Heart right ventricle (tissue), 16 donors: ENCODE measurements at places on chromosomes 7 and 10.

DNA sequence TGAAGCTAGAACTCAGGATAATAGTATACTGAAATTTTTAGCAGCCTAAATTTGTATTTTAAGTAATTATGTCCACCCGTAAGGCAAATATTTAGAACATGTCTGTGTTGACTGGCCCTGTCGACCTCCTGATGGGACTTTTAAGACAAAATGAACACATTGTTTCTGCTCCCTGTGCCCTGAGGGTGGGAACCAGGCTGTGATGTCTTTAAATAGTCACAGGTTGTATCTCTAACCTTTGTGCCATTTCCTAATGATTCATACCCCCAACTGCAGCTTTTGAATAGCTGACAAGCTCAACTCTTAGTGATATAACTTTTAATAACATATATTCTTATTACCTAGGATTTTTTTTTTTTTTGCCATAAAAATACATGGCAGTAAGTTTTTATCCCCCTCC lies 494.9 kb upstream of the AKR1E2 start:
- no peak for DNase-seq

- no peak for DNase-seq
Observed at GRCh38 chr7:17094963-17095574, 203.4 kb upstream of the AHR start.

- DNase-seq = no peak
Observed at GRCh38 chr7:31014826-31015225, 37.3 kb upstream of the ADCYAP1R1 start.

DNA sequence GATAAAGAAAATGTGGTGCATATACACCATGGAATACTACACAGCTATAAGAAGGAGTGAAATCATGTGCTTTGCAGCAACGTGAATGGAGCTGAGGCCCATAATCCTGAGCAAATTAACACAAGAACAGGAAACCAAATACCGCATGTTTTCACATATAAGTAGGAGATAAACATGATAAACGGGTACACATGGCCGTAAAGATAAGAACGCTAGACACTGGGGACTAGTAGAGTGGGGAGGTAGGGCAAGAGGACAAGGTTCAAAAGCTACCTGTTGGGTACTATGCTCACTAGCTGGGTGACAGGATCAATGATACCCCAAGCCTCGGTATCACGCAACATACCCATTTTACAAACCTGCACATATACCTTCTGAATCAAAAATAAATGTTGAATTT lies 113.7 kb downstream of the CSTF2T start:
- DNase-seq = no peak

DNA sequence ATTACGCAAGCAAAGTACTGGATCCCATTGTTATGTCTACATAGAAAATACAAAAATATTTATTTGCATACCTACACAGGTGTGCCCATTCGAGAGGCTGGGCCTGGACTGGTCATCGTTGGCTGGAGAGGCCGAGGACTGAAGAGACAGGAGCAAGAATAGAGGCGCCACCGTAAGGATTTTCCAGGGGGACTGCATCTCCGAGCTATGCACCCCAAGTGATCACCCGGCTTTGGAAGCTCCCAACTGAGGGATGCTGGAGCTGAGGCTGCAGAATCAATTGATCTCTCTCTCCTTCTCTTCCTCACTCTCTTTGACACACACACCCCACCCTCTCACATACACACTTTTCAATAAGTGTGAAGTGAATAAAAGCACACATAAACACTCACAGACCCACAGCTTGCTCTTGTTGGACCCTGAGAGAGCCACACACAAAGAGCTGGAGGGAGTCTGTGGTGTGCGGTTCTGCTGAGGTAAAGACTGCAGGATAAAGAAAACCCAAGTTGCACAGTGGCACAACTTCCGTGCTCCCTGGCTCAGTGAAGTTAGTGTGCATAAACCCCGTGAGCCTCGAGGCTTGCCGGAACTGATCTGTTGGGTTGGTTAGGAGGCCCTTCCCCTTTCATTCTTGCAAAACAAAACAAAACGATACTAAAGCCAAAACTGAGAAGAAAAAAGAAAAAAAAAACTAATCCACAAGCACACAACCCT lies at the start of gene AOAH:
TSS of gene AOAH (minus strand) at position 544 of the 714 bp plus-strand sequence. CDS start at position 198, 346 bp downstream.
- peak; percentile 54 for DNase-seq

- DNase-seq = no peak
Observed at GRCh38 chr10:62652564-62652963, 152.0 kb upstream of the ADO start.

GRCh38 chr7:27083646-27084045 lies 12.2 kb downstream of the HOXA1 start:
- DNase-seq = no peak

GRCh38 chr7:468681-469562 lies 50.7 kb downstream of the PDGFA start:
- no peak for DNase-seq

GRCh38 chr7:36806891-36807290 lies 82.6 kb upstream of the AOAH start:
- no peak for DNase-seq

DNA sequence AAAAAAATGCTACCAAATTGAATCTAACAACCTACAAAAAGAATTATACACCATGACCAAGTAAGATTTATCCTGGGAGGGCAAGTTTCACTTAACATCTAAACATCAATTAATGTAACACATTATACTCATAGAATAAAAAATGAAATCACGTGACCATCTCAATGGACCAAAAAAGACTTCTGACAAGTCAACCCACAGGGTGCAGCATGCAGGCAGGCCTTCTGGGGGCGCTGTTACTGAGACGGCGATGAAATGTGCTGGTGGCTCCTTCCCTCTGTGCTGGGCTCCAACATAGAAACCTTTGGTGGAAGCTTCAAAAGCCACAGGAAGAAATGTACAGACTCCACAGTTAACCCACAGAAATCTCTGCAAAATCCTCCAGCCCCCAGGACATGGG lies 103.1 kb downstream of the INHBA start:
- DNase-seq = no peak

GRCh38 chr10:79269969-79270368 lies 77.3 kb upstream of the PPIF start:
- no peak for DNase-seq

DNA sequence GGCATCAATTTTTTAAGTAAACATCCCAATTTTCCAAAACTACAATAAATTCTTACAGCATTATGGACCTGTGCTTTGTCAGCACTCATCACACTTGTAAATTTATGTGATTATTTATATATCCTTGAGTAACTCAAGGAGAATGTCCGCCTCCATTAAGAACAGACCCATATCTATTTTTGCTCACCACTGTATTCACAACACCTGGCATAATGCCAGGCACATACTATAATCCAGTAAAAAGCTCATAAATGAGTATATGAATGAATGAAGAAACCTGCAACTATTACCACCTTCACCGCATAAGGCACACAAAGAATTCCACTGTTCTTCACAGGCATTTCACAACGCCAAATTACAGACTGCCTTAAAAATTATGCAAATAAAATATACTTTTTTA lies 46.9 kb downstream of the MINDY3 start:
- DNase-seq = no peak

DNA sequence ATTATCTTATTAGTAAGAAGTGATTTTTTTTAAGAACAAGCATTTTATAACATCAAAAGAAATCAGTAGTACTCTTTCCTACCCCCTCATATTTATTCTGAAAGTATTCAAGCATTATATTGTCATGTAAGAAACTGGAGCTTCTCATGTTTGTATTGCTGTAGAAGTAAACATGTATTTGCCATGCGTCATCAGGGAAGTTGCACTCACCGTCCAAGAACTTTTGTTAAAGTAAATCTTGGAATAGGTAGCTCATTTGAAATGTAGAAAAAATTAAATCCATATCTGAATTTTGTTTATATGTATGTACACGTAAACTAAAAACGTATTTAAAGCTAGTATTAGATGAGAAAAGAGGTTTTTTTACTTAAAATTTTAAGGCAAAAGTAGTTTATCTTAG lies 96.8 kb downstream of the PTEN start:
- no peak for DNase-seq

DNA sequence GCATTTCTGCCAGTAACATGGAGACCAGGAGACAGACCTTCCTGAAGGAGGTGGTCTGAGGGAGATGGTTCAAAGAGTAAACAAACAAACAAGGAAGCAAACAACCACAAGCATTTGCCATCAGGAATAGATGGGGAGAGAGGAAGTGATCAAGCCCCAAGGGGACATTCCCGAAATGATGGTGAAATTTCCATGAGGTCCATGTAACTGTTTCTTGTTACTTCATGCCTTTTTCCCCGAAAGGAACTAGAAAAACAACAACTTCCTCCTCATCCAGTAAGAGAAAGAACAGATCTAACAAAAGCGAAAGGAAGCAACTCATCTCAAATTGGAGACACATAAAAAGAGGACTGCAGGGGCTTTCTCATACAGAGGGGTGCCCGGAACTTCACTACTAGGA lies 152.5 kb upstream of the ZNF32 start:
- DNase-seq = no peak

GRCh38 chr10:43857206-43857930 lies 208.7 kb upstream of the ZNF32 start:
- no peak for DNase-seq

DNA sequence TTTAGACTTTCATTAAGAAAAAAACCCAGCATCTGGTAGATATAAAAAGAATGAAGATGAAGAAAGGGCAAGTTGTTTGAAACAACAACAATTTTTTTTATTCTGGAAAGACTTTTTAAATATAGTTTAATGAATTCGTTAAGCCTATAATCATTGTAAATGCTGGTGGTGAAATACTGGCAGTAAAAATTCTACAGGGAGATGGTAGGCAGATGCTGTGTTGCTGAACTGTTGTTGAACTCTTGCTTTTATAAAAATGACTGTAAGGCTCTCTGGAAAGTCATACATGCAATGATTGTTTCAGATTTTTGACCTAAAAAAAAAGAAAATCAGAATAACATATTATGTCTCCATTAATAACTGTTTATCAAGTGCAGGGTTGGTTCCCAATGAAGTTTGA lies 39.0 kb downstream of the SCIN start:
- DNase-seq = no peak

DNA sequence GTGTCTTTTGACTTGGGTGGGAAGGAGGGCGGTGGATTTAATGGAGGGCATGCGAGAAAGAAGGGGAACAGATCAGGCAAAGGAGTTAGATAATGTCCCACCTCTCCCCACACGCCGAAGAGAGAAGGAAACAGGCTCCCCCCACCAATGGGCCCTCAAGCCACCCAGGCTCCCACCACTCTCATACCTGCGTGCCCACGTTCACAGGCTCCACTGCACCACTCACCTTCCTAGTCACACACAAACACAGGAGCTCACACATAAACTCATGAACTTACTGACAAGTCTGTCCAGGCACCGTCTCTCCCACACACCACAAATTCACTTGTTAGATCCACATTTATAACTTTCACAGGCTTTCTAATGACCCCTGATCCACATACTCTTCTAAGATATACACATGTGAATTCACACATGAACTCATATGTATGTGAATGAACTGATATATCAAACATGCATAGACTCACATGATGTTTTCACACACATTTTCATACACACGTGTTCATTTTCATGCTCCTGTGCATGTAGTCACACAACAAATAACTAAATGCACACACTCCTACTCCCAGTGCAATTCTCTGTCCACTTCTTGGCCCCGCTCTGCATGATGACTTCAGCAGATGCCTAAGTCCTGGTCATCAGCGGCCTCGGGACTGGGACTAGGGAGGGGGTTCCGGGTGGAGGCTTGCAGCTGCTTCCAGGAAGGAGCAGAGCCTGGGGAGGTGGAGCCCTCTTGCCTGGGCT lies 1.5 kb downstream of the LZTS2 start:
- peak; percentile 95 for DNase-seq

DNA sequence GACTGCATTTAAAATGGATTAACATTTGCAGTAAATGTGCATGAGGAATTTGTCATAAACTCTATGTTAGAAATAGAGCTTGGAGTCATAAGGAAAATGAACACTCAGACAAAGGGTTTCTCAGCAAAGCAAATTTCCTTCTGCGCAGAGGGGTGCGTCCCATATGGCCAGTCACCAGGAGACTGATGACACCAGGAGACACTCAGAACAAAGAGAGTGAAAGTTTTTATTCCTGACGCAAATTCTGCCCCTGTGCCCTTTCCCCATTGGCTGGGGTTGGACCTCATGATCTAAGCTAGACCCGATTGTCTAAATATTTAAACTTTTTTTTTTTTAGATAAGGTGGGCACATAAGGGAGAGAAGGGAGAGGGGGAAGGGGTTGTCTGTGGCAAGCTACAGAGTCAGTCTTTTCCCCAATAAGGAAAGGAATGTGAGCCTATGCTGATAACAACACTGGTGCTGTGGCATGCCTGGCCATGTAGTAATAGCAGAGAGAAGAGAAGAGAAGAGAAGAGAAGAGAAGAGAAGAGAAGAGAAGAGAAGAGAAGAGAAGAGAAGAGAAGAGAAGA lies 202.0 kb downstream of the POM121L12 start:
- DNase-seq = no peak

DNA sequence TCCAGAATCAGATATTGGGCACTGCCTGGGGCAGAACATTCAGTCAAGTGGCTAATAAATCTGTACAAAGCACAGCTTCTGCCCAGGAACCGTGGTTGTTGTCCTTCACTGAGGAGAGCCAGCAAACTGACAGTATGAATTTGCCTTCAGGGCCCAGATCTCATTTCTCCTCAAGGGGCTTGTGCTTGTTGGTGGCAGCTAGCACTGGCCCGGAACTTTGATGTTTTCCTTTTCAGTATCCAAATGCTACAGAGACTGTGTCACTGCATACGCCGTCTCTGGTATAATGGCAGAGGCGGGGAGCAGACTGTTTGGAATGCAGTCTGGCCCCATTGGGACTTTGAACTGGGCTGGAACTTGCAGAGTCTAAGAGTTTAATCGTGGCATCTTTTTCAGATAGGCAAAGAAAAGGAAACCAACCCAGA lies 30.4 kb upstream of the ADD3 start:
- DNase-seq = peak; percentile 13

GRCh38 chr10:3734111-3734510 lies 50.9 kb downstream of the KLF6 start:
- no peak for DNase-seq
